Stimulated activated CD4-positive, alpha-beta T cell treated with anti-CD3 and anti-CD28 coated beads, Interleukin-1b, Interleukin-23, amount 100 ng/mL, for 48 hours (primary cell): ENCODE measurements at places on chromosomes 1 and 21.

DNA sequence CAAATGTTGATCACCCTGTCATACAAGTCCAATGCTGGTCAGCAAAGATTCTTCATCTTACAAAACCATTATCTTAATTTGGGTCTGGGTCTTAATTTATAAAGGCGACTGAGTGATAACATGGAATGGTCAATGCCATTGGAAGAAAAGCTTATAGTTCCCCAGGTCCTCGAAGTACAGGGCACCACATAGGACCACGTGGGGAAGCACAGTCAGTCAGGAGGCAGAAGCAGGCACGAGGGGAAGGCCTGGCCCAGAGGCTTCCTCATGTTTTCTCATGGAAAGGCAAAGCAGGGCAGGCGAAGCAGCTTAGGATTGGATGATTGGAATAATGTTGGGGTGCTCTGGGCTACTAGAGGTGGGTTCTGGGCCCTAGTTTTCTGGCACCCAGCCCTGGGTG is 175.7 kb downstream of the FASLG start:
- no peak for DNase-seq

- no peak for DNase-seq
Observed at GRCh38 chr1:67939186-67939743, 106.0 kb upstream of the GNG12 start.

GRCh38 chr21:46418265-46418946 is 40.3 kb upstream of the DIP2A start:
- DNase-seq = no peak

- no peak for DNase-seq
Observed at GRCh38 chr1:86504895-86505563, 36.3 kb downstream of the CLCA1 start.

DNA sequence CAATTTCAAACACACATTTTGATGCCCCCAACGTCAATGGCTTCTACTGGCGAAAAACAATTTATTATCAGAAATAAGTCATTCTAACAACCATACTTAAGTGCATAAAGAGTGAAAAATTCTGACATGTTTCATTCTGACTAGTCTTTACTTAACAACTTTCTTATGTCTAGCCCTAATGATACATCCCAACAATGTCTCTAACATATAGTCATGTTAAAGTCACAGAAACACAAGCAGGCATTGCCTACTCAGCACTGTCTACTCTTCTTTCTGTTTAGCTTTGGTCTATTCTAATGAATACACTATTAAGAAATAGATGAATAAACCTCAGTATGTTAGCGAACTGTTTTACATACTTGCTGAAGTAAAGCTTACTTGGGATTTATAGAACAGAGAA is 105.8 kb upstream of the DUSP10 start:
- no peak for DNase-seq

- DNase-seq = no peak
Observed at GRCh38 chr1:6248932-6249738, 5.2 kb downstream of the HES3 start.

DNA sequence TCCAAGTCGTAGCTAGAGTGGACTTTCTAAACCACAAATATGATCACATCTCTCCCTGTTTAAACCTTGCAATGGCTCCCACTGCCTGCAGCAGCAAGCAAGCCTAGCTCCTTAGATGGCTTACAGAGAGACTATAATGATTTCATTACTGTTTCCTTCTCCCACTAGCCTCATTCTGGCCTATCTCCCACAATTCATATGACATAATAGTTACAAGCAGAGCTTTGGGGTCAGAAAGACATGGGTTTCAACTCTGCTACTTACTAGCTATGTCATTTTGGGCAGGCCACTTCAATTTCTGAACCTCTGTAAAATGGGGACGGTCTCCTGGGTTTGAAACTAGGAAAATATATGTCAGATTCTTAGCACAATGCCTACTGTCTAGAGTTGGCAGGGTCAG is 143.3 kb downstream of the TRABD2B start:
- no peak for DNase-seq

DNA sequence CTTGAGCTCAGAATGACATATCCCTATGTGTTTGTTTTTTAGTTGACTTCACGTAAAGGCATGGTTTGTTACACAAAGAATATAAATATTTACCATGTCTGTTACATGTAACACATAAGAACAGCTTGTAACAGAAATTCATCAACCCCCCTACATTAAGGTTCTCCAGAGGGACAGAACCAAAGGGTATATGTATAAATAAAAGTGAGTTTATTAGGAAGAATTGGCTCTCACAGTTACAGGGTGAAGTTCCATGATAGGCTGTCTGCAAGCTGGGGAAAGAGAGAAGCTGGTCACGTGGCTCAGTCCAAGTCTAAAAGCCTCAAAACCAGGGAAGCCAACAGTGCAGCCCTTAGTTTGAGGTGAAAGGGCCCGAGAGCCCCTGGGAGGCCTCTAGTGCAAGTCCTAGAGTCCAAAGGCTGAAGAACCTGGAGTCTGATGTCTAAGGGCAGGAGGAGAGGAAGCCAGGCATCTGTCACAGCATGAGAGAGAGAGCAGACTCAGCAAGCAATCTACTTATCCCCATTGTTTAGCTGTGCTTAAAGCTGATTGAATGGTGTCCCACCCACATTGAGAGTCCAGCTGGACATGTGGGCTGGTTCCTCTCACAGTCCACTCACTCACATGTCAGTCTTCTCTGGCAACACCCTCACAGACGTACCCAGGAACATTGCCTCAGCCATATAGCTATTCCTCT is 15.8 kb downstream of the THRAP3 start:
- DNase-seq = no peak

- DNase-seq = no peak
Observed at GRCh38 chr1:1990222-1990621, 13.4 kb downstream of the CFAP74 start.

DNA sequence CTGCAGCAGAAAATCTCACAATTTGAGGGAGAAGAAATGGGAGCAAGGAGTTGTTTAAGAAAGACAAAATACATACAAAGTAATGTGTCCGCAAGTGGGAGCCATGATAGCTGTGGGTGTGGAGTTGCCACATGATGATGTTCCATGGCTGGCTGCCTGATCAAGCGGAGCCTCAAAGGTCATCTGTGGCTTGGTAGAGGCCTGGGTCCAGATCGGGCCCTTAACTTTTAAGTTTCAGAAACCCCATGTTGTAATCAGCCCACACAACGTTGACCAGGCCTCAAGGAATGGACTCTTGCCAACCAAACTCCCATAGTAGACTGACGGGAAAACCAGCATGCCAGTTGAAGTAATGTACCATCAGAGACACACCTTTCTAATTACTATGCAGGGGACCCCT is 64.7 kb upstream of the ANGPTL1 start:
- no peak for DNase-seq

GRCh38 chr21:44370027-44370735 is 16.8 kb downstream of the TRPM2 start:
- DNase-seq = no peak
